ENCODE measurements at places on chromosomes 1 and 21.
A peak's percentile ranks its signal among the peaks of the same experiment; 100 is the strongest.

- DNase-seq: no peak
Measured at GRCh38 chr1:61224609-61225008, 142.2 kb downstream of the NFIA start.

DNA sequence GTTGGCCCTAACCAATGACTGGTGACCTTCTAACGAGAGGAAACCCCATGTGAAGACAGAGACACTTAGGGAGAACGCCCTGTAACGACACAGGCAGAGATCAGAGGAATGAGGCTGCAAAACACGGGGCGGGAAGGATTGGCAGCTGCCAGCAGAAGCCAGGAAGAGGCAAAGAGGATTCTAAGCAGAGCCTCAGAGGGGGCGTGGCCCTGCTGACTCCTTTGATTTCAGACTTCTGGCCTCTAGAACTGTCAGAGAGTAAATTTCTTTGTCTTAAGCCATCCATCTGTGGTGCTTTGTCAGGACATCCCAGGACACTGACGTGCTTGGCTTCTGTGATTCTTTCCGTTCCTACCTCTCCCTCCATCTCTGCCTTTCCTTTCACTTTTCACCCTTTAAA lies 79.3 kb downstream of the SH3BGR start:
- no peak for DNase-seq

- DNase-seq: no peak
Measured at GRCh38 chr21:42780617-42781016, 98.7 kb downstream of the WDR4 start.

- DNase-seq: no peak
Measured at GRCh38 chr21:42316891-42317290, 1.7 kb upstream of the TFF3 start.

GRCh38 chr1:24964811-24965570 lies 34.9 kb upstream of the RUNX3 start:
- DNase-seq: no peak

DNA sequence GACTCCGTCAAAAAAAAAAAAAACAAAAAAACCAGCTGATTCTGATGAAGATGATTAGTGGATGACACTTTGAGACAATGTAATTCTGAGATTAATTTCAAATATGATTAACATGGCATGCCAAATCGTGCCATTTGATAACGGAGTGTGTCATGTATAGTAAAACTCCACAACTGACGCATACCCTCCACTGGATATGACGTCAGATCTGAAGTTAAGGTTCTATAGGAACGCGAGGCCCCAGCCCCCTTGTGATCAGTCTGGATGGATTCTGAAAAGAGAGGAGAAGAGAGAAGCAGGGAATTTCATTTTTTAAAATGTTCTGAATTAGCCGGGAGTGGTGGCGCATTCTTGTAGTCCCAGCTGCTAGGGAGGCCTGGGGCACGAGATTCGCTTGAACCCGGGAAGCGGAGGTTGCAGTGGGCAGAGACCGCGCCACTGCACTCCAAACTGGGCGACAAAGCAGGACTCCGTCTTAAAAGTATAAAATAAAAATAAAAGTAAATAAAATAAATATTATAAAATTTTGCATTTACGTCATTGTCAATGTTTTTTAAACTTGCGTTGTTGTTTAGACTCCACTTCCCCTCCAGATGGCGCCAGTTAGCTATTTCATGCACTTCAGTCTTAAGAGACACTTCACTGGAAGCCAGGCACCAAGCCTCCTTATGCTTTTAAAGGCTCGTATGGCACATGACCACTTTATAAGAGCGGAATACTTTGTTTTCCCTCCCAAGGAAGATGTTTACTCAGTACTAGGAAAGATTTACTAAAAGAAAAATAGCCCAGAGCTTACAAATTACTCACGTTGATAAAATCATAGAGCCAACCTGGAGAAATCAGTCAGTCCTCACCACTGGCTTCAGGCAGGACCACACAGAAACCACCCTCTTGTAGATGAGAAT lies 65.5 kb downstream of the UBE2U start:
- peak; percentile 81 for DNase-seq

DNA sequence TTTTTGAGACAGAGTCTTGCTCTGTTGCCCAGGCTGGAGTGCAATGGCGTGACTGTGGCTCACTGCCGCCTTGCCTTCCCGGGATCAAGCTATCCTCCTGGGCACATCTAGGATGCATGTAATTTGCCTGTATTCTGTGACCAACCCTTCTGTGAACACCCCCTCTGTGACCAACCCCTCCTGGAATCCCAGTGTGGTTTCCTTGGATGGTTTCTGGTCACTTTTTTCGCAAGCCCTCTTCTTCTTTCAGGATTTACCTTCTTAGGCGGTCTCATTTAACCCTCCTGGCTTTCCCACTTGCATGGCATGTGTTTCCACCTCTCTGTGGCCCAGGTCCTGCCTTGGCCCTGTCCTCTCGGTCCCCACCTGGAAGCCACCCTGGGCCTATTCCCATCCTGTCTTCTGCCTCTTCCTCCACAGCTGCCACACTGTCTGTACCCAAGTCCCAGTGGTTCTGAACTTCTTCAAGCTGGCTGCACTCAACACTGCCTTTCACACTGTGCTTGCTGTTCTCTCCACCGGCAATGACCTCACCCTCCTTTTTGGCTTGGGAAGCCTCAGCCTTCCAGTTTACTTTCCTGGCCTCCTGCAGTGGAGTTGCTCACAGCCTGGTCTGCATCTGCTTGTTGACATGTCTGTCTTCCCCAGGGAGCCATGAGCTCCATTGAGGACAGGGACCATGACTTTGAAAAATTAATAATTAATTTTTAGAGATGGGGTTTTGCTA lies 57.0 kb downstream of the DISC1 start:
- no peak for DNase-seq

DNA sequence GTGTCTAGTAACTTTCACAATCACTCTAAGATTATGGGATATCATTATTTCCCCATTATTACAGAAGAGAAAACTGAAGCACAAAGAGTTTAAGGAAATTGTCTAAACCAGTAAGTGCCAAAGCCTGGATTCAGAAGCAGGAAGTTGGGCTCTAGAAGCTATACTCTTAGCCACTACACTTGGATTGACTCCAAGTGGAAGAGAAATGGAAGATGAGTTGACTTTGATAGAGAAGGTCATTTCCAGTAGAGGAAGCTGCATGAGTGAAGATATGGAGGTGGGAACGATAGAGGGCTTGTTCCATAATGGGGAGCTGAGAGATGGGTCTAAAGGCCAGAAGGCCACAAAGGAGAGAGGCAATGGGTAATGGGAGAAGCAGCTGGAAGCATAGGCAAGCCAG lies 11.7 kb upstream of the TDRD10 start:
- no peak for DNase-seq

- DNase-seq: peak; percentile 71
Measured at GRCh38 chr1:199226163-199226562, 587.3 kb downstream of the PTPRC start.

DNA sequence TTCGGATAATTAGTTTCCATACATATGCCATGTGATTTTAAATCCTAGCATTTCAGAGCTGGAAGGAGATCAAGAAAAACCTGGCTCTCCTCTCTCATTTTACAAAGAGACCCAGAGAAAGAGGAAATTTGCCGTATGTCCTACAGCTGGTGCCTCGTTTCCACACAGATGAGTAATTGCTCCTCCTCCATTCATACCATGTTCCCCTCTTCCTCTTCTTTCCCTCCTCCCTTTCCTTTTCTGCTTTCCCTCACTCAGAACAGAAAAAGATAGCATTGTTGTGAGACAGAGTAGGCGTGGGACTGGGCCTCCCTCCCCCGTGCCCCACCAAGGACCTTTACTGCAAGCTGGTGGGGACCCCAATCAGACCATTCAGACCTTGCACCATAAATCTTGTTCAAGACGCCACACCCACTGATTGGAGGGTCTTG lies 13.7 kb upstream of the SLC44A3 start:
- no peak for DNase-seq

- DNase-seq: no peak
Measured at GRCh38 chr1:10629091-10629815, 154.5 kb downstream of the PEX14 start.

DNA sequence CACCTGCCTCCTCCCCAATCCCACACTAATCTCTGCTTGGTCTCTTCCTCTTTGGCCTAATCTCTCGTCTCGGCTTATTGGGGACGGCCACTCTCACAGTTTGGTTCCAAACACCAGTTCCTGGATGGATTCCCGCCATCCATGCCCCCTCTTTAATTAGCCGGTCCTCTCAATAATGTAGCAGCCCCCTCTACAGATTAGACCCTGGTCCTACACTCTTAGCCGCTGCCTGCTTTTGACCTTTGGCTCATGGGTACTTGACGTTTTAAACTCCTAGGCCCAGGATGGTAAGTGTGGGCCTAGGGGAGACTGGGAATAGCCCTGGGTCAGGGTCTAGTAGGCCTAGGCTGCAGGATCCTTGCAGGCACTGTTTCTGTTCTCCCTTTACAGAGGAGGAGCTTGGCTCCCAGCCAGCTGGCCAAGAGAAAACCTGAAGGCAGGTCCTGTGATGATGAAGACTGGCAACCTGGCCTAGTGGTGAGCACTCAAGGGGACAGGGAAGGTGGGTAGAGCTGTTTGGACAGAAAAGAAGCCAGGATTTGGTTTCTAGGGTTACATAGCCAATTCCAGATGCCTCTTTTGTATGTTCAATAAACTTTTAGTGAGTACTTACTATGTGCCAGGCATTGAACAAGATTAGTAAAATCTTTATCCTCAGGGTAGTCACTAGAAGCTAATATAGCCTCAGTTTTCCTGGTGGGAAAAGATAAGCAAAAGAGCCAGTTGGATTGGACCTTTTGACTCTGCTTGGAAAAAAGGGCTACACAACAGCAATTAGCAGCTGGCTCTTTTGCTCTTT lies 758 bp downstream of the RAD54L start:
- no peak for DNase-seq

DNA sequence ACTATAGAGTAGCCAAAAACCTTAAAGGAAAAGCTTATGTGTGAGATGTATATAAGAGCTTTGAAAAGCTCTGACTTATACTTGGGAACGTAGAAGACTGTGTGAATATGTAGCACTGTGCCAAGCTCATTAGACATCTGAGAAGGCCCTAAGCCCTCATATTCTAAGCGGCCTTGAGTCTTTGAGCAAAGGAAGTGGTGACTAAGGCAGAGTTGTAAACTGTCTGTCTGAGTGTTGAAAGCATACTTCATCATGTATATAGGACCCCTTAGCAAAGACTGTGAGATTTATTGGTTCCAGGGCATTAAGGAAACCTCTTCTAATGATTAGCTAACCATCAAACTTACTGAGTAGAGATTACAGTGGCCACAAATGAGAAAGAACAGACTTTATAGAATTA lies 153.3 kb upstream of the LYPLAL1 start:
- peak; percentile 3 for DNase-seq

DNA sequence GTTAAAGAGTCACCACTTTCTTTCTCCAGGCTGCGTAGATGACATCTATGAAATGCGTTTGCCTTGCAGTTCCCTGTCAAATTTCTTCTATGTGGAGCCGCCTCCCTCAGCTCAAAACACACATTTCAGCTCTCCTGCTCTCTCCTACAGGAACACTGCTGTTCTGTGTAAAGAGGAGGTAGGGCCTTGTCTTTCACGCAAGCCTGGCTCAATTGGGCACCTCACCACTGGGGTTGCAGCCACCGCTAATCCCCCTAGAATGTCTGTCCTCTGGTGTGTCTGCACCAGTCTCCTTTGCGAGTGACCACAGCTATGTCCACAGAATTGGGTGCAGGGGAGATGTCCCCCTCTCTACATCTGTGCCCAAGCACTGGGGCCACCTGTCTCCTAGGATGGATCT lies 31.8 kb upstream of the CFHR4 start:
- DNase-seq: no peak

- DNase-seq: no peak
Measured at GRCh38 chr1:32221581-32221979, 573 bp downstream of the TMEM234 start.

GRCh38 chr1:100851726-100852125 lies 42.9 kb downstream of the EXTL2 start:
- no peak for DNase-seq

- DNase-seq: no peak
Measured at GRCh38 chr1:87064986-87065385, 150.6 kb downstream of the HS2ST1 start.

DNA sequence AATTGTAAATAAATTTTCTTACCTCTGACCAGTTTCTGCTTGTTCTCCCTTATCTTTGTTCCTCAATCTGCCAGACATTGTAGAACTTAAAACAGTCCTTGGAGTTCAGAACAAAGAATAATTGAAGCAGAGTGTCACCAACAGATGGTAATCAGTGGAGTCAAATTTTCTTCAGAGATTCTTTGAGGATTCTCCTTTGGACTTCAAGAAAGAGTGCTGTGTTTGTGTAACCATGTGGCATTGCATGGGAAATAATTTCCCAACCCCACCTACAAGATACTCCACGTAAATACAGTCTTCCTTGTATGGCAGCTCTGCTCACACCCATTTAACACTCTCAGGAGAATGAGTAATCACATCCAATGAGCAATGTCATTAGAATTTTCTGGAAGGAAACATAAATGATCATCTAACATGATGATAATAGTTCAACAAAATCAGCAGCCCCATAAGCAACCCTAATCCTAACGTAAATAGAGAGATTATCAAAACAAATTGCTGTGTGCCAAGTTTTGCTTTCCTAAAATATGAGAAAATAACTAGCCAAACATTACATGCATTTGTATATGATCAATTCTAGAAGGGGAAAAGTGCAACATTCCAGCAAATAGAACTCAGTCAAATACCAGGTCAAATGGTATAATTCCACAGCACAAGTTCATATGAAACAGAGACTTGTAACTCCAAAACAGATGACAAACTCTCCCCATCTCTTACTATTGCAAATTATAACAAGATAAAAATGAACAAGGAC lies 6.9 kb upstream of the DENND1B start:
- peak; percentile 25 for DNase-seq

DNA sequence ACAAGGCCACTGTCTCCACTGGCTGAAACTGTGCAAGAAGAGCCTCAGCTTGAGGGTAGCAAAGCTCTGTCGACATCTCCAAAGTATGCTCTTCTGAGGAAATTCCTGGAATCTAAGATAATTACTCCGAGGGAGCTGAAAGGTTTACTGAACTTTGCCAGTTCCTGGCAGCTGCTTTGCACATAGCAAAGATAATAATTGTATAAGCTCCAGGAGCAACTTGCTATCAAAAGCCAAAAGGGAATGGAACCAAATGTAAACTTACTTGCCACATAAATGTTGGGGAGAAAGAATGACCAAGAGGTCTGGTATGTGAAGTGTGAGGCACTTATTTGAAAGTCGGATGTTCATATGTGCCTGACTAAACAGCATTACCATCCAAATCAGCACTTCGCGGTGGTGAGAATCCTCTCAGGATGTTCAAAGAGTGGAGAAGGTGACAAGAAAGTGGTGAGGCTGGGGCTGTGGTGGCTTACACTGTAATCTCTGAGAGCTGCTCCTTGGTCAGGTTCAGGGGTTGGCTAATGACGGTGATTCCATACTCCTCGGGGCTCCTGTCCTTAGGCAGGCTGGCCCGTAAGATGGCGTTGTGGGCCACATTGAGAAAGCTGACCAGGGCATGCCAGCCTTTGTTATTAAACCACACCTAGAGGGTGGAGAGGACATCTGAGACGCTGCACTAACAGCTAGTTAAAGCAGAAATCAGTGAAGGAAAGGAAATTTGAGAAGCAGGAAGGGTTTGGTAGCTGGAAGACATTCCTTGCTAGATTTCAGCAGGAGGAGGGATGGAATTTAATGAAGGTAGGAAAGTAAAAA lies 100.0 kb downstream of the ABCA4 start:
- DNase-seq: no peak
